ENCODE measurements at places on chromosomes 5 and 9.

GRCh38 chr9:12815888-12816287 is 41.1 kb downstream of the LURAP1L start:
- peak; percentile 67 for DNase-seq

DNA sequence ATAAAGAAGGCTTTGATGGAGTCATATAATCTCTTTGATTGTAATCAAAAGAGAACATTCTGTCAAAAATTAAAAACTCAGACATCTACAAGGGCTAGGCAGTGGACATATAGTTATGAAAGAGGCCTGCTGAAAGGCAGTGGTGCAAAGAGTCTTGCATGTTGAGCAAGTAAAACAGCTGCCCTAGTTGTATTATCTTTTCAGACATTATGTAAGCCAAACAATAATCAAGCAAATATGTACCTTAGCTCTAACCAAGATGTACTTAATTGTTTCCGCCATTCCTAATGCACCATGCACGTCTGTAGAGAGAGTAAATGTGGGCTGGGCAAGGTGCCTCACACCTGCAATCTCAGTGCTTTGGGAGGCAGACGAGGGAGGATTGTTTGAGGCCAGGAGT is 14.3 kb downstream of the GAPT start:
- DNase-seq = peak; percentile 56

- peak; percentile 12 for DNase-seq
Measured at GRCh38 chr5:165627548-165628170, 2122.2 kb downstream of the MAT2B start.

DNA sequence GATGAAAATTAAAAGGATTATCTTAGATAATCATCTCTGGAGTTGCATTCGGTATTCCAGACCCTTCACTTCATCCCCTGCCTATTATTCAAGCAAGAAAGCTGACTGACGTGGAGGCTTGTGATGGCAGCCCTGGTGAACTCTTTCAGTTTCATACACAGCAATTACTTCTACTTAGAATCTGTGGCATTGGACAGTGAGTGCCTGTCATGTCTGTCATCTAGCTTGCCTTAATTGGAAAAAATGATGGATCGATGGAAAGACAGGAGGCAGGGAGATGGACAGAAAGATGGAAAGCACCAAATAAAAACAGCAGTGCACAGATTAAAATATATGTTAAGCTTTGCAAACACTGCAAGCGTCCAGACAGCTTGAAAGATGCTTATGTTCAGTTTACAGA is 1371.0 kb upstream of the CDH6 start:
- no peak for DNase-seq

DNA sequence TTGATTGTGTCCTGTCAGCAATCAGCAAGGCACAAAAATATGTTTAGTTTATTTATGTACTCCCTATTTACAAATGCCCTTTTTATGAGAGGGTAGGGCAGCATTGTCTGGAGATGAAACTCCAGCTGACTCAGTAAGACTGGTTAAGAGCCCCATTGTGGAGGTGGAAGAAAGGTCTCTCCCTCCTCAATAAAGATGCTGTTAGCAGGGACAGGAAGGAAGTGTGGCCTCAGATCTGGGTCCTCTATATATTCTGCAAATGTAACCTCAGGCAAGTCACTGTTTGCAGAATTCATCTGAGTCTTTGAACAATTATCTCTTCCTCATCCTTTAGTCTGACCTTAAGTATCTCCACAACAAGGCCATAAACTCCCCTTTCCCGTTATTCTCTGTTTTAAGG is 48.3 kb upstream of the TRAF1 start:
- DNase-seq = no peak

DNA sequence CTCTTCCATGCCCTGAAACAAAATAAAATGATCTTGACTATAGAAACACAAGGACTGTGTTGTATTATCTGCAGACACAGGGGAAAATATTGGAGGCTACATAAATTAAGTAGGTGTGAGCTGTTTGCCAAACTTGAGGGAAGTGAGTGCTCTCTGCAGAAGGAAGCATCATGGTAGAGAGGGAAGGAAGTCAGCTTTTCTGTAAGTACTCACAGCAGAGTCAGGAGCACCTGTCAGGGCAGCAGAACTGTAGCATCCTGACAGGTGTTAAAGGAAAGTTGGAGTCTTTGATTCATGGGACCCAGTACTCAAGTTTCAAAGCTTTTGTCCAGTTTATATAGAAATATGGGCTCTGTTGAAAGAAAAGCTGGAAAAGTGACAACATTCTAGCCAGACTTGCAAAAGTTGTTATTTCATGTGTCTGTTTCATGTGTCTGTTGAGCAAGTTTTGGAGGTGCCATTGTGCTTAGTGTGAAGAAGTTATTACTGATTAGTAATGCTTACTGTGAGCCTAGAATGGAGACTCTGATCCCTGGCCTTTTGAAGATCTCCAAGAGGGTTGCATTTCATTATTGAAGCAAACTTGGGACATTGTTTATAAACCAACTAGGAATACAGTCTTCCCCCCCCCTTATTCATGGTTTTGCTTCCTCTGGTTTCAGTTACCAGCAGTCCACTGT is 194.7 kb downstream of the SPATA31D1 start:
- no peak for DNase-seq

- peak; percentile 17 for DNase-seq
Measured at GRCh38 chr9:85212887-85213286, 528.9 kb downstream of the AGTPBP1 start.

DNA sequence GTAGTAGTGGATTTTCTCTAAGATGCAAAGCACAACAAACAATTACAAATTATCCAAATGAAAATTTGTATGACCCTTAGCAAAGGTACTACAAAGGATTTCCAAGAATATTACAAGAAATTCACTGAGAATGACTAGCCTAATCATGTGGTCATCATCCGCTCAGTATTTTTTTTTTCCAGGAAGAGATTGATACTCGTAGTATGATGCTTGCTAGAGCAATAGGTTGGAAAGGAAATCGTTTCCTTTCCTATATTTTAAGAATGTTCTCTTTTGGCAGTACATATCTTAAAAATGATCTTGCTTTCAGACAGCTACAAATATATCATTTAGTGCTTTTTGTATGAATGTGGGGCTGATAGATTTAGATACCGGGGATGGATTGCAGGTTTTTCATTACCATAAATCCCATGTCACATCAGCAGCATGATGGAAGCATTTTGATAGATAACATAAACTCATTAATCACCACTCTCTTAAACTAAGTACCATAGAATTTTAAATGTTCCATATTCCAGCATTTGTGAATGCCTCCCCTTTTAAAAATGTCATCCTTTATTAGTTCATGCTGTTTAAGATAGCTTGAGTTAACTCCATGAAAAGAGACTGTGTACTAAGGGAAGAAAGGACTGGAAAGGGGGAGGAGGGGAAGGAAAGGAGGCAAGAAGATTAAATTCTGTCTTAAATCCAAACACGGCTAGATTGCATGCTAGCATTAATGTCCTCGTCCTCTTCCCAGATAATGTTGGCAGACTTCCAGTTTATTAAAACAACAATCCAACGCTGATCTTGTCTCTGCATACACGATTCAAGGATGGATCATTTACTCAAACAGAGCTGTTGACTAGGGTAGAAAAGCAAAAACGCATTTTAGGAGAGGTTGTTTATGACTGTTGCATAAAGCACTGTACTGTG is 311.7 kb upstream of the ZNF608 start:
- no peak for DNase-seq

DNA sequence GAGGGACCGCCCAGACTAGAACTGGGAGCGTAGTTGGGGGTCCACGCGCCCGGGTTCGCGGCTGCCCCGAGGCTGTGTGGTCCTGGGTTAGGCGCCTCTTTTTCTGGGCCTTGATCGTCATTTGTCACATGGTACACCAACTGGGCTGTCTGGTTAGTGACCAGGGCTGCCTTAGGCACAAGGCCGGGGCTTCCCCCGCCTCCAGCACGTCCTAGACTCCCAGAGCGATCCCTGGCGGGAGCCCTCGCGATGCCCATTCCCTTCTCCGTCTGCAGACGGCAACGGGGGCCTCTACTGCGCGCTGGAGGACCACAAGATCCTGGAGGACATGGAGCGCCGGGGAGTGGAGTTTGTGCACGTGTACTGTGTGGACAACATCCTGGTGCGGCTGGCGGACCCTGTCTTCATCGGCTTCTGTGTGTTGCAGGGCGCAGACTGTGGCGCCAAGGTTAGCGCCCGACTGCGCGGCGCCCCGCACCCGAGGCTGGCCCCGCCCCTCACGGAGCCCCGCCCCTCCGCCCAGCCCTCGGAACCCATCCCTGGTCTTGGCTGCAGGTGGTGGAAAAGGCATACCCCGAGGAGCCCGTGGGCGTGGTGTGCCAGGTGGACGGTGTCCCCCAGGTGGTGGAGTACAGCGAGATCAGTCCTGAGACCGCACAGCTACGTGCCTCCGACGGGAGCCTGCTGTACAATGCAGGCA is 1.5 kb downstream of the UAP1L1 start:
- DNase-seq = peak; percentile 22

DNA sequence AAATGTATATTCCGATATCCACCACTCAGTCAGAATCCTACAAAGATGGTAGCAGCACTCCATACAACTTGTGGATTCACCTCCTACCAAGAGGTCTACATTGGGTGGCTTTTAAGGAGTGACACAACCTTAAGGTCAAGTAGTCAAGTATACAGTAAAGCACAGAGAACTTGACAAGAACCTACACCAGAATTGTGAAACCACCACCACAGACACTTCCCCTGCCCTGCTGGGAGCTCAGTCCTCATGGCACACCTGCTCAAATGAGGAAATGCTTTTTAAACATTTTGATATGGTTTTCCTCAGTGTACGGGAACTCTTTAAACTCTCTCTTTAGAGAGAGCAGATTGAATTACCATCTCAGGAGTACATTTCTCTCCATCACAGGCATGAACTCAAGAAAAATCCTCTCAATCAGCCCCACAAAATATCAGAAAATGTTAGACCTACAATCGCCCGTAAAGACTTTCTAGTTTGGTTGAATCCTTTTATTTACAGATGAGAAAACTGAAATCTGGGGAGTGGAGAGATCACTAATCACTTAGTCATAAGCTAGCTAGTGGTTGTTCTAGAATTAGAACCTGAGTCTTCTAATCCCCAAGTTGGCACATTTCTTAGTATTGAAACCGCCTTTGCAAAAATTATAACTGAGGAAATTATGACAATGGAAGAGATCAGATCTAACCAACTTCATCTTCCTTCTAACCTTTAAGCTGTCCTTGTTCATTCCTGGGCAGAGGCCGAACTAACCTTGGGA is 38.5 kb upstream of the NR4A3 start:
- no peak for DNase-seq

GRCh38 chr9:133101356-133102189 is 19.5 kb downstream of the RALGDS start:
- DNase-seq = no peak

GRCh38 chr9:75152416-75152815 is 64.1 kb downstream of the OSTF1 start:
- no peak for DNase-seq

DNA sequence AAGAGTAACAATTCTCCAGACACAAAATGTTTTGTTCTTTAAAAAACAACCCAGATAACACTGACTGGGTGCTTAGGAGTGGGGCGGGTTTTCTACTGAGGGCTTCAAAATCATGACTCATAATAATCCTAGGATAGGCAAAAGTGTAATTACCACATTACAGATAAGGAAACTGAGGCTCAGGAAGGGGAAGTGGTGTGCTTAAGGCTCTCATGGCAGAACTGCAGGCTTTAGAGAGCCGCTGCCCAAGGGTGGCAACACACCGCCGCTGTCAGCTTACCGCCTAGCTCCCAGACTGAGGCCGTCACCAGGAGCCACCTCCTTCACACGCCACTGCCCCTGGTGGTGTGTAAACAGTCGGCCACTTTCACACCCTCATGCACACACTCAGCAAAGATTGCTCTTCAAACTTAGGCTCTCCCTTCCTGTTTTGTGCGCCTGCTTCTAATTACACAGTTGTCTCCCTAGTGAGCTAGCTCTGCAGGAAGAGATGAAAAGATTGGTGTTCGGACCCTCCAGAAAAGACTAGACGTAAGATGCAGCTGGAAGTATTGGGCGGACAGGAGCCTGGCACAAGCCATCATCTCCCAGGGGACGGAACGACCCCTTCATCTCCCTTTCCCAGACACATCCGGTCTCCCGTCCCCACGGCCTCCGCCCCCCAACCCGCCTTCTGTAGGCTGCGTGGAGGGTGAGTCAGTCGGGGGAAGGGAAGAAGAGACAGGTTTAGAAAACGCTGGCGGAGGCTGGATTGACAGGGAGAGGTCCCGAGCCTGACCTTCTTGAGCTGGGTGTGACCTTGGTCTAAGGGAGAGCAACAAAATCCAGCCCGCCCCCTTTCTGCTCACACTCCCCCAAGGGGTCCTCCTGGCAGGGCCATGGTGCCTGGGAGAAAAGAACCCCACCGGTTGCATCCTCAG is 162.7 kb downstream of the SYK start:
- peak; percentile 60 for DNase-seq

GRCh38 chr9:129996161-129996830 is 46.7 kb downstream of the FNBP1 start:
- peak; percentile 27 for DNase-seq

DNA sequence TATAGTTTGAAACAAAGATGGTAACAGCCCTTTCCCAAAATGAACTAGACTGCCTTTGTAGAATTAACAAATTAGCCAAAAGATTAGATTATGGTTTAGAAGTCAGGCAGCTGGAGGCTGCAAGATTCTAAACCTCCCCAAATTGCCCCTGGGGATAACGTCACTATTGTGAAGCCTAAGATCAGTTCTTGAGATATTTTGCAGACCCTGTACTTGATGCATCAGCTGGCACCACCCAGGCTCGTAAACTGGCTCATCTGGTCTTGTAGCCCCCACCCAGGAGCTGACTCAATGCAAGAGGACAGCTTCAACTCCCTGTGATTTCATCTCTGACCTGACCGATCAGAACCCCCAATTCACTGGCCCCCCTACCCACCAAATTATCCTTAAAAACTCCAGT is 4.2 kb upstream of the SOWAHA start:
- DNase-seq = no peak

GRCh38 chr5:56112526-56113121 is 117.9 kb upstream of the IL6ST start:
- peak; percentile 98 for DNase-seq

DNA sequence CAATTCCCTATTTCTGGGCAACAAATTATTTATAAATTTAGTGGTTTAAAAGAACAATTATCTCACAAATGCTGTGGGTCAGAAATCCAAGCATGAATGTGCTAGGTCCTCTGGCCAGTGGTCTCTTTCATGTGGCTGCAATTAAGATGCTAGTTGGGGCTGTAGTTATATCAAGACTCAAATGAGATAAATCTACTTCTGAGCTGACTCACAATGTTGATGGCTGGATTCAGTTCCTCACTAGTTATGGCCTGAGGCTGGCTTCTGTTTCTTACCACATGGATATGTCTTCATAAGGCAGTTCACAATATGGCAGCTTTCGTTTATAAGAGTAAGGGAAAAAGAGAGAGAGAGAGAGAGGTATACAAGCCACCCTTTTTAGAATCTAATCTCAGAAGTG is 717.0 kb downstream of the PRELID2 start:
- no peak for DNase-seq

- no peak for DNase-seq
Measured at GRCh38 chr5:34042321-34042720, 692 bp downstream of the C1QTNF3 start.

- no peak for DNase-seq
Measured at GRCh38 chr9:5870691-5871090, 20.0 kb upstream of the MLANA start.
